ENCODE measurements at places on chromosomes 5 and 9.

DNA sequence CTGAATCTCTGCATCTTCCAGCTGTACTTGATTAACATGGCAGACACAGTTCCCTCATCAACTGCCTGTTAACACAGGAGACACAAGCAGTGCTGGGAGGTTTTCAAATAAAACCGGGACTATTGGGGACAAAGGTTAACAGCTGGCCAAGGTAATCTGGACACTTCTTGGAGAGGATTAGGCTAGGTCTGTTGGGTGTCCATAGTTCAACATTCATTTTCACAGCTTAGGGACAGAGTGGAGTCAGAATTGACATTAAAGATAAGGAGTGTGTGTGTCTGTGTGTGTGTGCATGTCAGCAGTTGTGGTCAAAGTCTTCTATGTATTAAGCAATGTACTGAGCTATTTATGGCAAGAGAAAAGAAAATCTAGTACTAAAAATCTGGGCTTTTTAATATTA lies 216.2 kb downstream of the MED10 start:
- DNase-seq: no peak

- no peak for DNase-seq
These were observed 114.8 kb upstream of the COL5A1 start for GRCh38 chr9:134526584-134527477.

- no peak for DNase-seq
These were observed 339.2 kb downstream of the ADAMTS6 start for GRCh38 chr5:65142511-65143011.

DNA sequence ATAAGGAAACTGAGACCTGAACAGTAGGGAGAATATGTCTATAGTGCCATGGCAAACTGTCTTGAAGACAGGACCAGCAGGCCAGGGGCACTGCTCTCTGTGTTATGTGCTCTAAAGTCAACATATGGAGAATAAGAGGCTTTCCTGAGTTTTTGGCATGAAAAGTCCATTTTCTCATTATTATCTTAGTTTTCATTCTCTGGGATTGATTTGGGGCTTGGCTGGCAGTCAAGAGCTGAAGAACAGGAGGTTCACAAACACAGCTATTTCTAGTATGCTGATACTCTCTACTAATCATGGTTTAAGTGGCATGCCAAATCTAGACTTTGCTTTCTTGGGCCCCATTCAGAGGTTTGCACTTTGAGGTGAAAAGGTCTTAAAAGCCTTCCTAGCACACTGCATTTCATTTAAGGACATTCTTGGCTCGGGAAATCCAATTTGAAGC lies 404.4 kb downstream of the ZNF608 start:
- DNase-seq: no peak

DNA sequence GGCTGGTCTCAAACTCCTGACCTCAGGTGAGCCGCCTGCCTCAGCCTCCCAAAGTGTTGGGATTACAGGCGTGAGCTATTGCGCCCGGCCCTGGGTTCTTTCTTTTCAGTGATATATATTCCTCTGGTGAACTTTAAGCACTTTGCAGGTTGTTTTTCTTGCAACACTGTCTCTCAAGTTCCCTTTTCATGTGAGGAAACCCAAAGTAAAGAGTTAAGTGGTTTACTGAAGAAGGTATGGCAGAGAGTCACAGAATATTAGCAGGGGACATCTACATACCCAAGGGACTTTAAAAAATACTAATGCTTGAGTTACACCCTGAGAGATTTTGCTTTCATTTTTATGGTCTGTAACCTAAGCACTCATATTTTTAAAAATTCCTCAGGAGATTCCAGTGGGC lies 6.7 kb upstream of the GAPT start:
- no peak for DNase-seq

DNA sequence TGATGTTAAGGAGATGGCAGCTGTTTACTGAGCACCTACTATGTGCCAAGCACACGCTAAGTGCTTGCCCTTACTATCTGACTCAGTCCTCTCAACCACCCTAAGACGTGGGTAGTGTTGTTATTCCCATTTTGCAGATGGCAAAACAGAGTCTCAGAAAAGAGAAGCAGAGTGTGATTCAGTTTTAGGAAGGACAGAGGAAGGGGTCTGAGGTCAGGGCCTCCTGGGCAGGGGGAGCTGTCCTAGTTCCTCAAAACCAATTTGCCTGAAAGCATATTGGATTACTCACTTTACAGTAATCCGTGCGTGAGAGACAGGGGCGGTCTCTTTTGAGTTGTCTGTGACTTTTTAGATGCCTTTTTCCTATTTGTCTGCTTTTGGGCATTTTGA lies 23.2 kb downstream of the DNM1 start:
- DNase-seq: no peak

- DNase-seq: no peak
These were observed 502.4 kb downstream of the GADD45G start for GRCh38 chr9:90107040-90107725.

- DNase-seq: no peak
These were observed 193.5 kb downstream of the GNA14 start for GRCh38 chr9:77454663-77455062.

DNA sequence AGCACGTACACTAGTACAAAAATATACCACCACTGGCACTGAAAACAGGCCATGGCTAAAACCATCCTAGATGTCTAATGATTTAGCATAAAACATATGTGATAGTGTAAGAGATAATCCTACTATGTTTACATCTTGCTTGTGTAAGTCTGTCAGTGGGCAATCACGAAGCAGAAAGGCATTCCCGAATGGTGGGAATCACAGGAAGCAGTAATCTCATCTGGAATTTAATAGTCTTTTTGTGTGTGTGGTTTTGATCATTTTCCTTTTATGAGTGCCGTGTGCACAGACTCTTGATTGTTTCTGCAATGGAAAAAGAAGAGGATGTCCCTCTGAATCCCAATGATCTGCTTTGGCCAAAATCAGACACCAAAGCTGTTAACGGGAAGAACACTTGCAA lies 200.5 kb downstream of the EBF1 start:
- no peak for DNase-seq

DNA sequence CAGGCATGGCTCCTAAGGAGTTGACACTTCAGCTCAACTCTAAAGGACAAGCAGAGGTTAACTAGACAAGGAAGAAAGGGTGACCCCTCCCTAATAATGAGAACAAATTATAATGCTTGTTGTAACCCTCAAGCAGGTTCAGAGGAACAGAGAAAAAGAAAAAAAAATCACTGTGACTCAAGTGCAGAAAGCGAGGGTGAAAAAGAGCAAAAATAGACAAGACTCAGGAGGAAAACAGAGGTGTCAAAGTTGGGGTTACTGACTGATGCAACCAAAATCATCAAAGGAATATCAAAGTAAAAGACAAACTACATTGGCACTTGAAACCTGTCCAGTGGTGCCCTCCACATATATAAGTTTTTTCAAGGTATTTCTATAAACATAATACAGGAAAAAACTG lies 28.4 kb downstream of the FBXW11 start:
- DNase-seq: no peak

GRCh38 chr5:2310946-2311345 lies 428.2 kb upstream of the IRX4 start:
- DNase-seq: no peak

- no peak for DNase-seq
These were observed 573 bp upstream of the SPATA24 start for GRCh38 chr5:139404484-139404840.

GRCh38 chr5:129474544-129474943 lies 14.4 kb downstream of the ADAMTS19 start:
- no peak for DNase-seq

- no peak for DNase-seq
These were observed 25.3 kb downstream of the STXBP1 start for GRCh38 chr9:127637322-127637847.

GRCh38 chr5:131396015-131396414 lies 132.2 kb downstream of the CDC42SE2 start:
- no peak for DNase-seq

- no peak for DNase-seq
These were observed 191.3 kb downstream of the DMAC1 start for GRCh38 chr9:7608261-7608660.

- no peak for DNase-seq
These were observed 61.4 kb upstream of the RANBP6 start for GRCh38 chr9:6076851-6077250.

DNA sequence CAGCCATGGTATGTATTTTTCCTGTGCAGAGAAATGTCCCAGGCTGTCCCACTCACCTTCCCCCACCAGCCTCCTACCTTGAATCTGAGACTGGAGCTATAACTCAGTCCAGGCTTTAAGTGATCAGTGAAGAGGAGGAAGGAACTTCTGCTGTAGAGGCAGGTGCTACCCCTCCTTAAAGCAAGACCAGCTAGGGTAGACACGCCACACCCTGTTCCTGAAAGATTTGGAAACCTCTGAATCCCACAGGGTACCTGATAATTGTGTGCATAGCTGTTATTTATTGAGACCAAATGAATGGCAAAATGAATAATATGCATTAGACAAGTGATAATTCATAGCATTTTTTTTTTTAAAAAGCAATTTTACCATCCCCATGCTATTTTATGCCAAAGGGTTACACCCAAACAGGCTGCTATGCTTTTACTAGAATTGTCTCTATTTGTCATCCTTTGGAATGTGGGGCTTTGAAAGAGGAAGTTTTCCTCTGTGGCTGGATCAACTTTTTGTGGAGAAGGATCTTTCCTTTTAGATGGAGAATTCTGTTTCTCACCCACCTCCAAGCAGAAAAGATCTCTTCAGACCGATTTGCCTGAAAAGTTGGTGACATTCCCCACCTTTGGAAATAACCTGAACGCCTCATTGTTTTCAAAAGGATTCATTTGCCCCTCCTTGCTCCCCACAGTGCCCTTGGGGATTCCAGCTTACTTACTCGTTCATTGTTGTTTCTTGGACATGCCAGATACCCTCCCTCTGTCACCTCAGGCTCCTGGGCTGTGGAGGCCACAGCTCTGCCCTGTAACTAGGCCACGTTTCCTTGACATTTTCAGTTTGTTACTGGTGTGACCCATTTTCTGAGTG lies 248.7 kb downstream of the NR3C1 start:
- no peak for DNase-seq

- DNase-seq: no peak
These were observed 607.9 kb downstream of the KCTD16 start for GRCh38 chr5:144778561-144778960.

GRCh38 chr5:111453747-111454146 lies 58.6 kb downstream of the STARD4 start:
- no peak for DNase-seq
